ENCODE measurements at places on chromosomes 5 and 9. TPM values are rescaled to one million over a fixed set of nuclear protein-coding genes. Genes with fewer than 3 reads are reported as not detected.

- peak; percentile 8 for DNase-seq
These were observed 293.4 kb upstream of the PTGER4 start for GRCh38 chr5:40386289-40386688.

- DNase-seq, result peak; percentile 63
These were observed 55.8 kb upstream of the ARRDC3 start for GRCh38 chr5:91438871-91439270.

DNA sequence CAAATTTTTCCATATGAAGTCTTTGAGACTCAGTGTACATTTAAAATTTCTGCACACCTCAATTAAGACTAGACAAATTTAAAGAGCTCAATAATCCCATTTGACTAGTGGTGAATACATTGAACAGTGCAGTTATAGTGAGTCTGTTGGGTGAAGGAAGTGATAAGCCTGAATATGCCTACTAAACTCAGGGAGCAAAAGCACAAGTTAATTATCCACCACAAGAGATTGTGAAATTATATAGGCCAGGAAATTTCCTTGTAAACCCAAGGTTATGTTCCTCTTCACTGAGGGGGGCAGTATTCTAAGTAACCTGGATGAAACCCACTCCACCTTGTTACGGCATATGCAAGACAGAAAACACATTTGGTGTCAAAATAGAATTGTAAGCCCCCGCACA, 612.9 kb upstream of the DAB2 start:
- DNase-seq, result no peak

GRCh38 chr9:135661816-135662560, 1.1 kb upstream of the LCN9 start:
- DNase-seq, result no peak

The ETF1 gene
- total RNA-seq, result 136 TPM

The OLFML2A gene
- total RNA-seq, result 6.4 TPM

The CCDC69 gene
- total RNA-seq, result 5.3 TPM

The BARX1 gene
- total RNA-seq, result 2.1 TPM

The TSSK1B gene
- 0.52 TPM for total RNA-seq

The PCDHA7 gene
- 8.7 TPM for total RNA-seq

The GNE gene
- 10.9 TPM for total RNA-seq

Measured in GM23338 (cell line).